ENCODE measurements at places on chromosomes 12 and 14.

DNA sequence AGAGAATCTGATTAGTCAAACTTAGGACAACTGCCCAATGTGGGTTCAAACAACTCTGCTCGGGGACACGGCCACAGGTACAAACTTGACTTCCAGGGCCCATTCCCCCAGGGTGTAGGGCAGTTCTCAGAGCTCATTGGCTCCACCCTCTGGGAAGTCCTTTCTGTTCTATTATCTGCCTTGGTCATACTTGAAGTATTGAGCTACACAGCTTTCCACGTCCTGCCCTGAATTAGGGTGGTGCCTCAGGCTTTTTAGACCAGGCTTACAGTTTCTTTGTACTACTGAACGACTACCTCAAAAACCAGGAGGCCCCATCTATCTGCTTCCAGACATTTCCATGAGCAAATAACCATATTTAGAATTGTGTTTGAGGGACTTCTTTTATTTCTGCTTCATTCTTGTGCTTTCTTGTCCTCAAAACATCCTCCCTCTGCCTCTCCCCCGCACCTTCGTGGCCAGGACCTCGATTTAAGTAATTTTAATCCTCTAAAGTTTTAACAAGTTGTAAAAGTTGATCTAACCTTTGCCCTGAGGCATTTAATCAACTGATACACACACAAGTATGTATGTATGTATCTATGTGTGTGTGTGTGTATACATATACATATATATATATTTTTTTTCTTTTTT is 281.7 kb upstream of the AMIGO2 start:
- peak; percentile 66 for DNase-seq

GRCh38 chr14:104977681-104978653 is at the start of gene AHNAK2:
TSS of gene AHNAK2 (minus strand) at chr14:104978374. CDS start at chr14:104978237, 137 bp downstream.
- DNase-seq, result peak; percentile 64

GRCh38 chr12:120292411-120292660 is 633 bp upstream of the RNU4-2 start:
- no peak for DNase-seq

DNA sequence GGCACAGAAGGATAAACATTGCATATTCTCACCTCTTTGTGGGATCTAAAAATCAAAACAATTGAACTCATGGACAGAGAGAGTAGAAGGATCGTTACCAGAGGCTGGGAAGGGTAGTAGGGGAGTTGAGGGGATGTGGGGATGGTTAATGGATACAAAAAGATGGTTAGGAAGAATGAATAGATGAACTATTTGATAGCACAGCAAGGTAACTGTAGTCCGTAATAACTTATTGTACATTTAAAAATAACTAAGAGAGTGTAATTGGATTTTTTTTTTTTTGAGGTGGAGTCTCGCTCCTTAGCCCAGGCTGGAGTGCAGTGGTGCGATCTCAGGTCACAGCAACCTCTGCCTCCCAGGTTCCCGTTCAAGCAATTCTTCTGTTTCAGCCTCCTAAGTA is 52.0 kb downstream of the NUBPL start:
- no peak for DNase-seq

DNA sequence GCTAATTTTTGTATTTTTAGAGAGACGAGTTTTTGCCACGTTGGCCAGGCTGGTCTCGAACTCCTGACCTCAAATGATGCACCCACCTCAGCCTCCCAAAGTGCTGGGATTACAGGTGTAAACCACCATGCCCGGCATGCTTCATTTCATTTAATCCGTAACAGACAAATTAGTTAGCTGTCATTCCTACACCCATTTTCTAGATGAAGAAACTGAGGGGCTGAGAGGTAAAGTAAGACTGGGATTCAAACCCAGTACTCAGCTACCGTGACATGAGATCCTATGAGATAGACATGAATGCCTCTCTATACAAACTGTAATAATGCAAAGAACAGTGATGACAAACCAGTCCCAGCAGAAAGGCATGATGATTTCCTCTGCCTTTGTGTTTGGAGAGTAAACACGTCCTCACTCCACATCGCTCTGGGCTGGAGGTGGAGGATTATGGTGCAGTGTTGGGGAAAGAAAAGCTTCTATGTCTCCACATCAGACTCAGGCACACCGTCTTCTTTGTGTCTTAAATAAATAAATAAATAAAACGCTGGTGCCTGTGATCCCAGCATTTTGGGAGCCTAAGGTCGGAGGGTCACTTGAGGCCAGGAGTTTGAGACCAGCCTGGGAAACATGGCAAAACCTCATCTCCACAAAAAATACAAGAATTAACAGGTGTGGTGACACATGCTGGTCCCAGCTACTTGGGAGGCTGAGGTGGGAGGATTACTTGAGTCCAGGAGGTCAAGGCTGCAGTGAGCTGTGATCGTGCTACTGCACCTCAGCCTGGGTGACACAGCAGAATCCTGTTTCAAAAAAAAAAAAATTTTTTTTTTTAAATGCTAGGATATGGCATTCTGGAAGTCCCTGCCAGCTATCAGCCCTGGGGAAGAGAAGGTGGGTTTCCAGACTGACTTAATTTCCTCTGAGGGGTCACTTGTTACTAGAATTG is 10.5 kb downstream of the VSX2 start:
- DNase-seq, result no peak

DNA sequence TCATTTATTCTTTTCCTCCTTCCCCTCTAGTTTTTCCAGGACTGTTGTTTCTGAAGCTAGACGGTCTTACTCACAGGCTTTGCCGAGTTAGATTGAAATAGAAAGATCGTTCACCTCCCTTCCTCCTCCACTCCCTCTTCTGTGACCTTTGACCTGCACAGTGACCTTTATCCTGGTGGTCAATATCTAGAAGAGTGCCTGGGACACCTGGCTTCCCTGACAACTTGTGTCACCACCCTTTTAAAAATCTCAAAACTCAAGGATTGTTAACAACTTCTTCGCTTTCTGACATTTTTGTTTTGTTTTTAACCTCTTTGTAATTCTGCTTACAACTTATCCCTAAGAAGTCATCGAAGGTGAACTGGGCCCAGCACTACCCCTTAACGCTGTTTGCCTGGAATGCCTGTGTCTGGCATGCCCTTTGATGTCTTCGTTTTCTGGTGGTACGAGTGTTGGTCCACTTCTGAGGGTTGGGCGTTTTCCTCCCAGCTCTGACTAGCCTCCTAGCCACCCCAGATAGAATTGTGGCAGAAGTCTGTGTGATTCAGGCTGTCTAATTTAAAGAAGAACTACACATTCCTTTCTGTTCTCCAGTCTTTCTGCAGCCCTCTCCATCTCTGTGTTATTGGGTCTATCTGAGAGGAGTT is 2.8 kb upstream of the KRT75 start:
- no peak for DNase-seq

DNA sequence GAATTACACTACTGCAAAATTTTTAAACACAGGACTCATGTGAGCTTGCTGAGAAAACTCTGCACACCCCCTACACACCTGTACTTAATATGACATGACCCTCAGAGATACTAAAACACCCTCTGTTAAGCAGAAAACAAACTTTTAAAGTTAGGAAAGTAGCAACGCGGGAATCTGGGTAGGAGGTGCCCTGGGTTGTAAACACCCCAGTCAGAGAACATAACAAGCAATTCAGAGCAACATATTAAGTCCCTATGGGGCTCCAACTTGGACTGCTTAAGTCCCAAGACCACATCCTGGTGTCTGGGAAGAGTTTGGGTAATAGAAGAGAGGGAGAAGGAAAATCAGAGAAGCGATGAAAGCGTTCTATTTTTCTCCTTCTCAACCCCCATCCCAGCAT is 1.2 kb downstream of the ATF7 start:
- no peak for DNase-seq

DNA sequence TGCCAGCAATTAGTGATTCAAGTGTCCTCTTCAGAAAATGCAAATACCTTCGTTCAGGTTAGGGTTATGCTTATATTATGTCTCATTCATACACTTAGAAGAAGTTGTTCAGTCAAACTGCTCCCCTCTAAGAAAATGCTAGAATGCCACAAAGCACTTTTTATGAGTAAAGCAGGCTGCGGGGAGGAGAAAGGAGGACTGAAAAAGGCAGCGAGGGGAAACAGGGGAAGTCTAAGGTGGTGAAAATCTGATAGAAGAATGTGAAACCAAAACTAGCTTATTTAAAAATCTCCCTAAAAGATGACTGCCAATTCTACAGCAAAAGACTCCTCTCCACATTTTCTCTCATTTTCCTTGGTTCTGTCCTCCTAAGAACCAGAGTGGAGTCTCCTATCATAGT is 70.1 kb downstream of the PRKD1 start:
- DNase-seq, result no peak

Data from KBM-7 (cell line).